ENCODE measurements at places on chromosomes 1 and 21.
A peak's percentile ranks its signal among the peaks of the same experiment; 100 is the strongest.

- no peak for DNase-seq
These were observed 55.0 kb downstream of the PLPPR5 start for GRCh38 chr1:98949621-98950020.

GRCh38 chr1:117003223-117003875, 1.8 kb downstream of the CD101 start:
- no peak for DNase-seq

- DNase-seq: no peak
These were observed 256.7 kb upstream of the CACYBP start for GRCh38 chr1:174742805-174743653.

GRCh38 chr1:54922040-54922761, 35.2 kb upstream of the DHCR24 start:
- DNase-seq: no peak

GRCh38 chr1:234836776-234837357, 226.9 kb upstream of the IRF2BP2 start:
- no peak for DNase-seq

DNA sequence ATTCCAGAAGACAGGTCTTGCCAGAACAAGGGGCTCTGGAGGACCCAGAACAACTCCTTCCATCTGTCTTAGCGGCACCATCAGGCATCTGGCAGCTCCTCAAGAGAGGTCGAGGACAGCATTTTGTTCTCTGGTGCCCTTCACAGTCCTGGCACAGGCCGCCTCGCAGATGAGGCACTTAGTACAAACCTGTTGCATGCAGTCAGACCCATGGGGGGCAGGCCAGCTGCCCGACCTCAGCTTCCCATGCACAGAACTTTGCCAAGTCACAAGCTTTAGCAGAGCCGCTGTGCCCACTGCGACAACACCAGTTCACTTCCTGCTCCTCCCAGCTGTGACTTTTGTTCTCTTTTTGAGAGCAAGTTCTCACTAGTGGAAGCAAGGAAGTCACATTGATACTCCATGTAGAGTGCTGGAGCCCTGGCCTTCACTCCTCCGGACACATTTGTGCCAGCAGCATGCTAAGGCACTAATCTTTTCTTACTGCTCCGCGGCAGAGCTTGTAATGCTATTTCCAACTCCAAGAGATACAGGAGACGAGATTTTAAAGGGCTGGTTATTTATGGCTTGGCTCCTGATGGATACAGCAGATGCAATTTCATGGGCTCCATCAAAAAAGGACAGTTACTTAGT, 44.6 kb downstream of the HMGB4 start:
- no peak for DNase-seq

- no peak for DNase-seq
These were observed 99.8 kb downstream of the PSMG1 start for GRCh38 chr21:39083377-39084008.

GRCh38 chr1:940107-941014, 16.6 kb downstream of the SAMD11 start:
- peak; percentile 89 for DNase-seq

DNA sequence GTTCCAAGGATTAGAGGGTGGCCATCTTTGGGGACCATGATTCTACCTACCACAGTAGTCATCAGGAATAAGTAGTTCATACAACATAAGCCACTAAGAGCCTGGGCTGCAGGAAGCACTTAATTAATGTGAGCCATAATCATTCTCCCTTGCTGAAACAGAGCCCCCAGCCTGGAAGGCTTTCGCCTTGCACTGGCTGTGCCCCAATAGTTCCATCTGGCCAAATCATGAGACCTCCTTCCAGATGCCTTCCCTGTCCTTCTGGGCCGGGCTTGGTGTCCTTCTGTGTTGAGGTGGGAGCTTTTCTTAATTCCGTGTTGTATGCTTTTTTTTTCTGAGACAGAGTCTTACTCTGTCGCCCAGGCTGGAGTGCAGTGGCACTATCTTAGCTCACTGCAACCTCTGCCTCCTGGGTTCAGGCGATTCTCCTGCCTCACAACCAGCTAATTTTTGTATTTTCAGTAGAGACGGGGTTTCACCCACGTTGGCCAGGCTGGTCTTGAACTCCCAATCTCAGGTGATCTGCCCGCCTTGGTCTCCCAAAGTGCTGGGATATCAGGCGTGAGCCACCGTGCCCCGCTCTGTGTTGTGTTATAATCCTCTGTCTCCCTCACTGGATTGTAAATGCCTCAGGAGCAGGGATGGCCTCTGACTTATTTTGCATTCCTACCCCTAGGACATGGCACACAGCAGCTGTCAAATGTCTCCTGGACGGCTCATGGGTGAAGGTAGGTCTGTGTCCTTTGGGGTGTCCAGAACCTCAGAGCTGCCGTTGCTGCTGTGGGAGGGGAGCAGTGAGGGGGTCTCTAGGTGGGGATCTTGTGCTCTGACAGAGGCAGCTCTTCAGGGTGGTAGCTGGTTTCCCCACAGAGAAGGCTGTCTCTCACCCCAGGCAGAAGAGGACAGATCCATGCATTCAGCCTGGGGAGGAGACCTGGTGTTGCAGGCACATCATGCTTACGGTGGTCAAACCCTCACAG, 10.1 kb downstream of the GNG4 start:
- no peak for DNase-seq

DNA sequence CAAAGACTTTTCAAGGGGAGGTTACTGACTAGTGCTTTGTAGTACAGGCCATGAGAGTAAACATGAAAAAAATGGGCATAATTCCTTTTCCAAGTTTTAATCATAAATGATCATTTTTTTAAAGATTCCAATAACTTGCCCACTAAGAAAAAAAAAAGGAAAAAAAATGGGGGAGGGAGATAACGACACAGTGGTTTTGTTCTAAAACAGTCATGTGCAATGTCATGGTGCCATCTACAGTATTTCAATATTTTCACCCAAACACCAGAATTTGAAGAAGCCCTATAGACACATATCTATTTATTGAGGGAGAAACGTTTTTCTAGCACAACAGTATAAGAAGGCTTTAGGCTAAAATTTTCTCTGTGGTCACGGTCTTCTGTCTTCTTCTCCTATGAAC, 250.2 kb downstream of the LTN1 start:
- no peak for DNase-seq

DNA sequence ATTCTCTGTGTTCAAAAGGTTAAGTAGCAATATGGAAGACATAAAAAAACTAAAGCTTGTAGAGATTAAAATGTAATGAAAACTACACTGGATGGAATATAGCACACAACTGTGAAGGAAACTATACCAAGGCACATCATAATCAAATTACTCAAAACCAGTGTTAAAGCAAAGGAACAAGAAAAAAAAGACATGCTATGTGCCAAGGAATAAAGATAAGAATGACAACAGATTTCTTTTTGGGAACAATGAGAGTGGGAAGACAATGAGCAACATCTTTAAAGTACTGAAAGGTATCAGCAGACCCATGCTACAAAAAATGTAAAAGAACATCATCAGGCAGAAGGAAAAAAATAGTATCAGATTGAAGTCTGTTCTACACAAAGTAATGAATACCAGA, 157.8 kb downstream of the VPS13D start:
- DNase-seq: no peak

DNA sequence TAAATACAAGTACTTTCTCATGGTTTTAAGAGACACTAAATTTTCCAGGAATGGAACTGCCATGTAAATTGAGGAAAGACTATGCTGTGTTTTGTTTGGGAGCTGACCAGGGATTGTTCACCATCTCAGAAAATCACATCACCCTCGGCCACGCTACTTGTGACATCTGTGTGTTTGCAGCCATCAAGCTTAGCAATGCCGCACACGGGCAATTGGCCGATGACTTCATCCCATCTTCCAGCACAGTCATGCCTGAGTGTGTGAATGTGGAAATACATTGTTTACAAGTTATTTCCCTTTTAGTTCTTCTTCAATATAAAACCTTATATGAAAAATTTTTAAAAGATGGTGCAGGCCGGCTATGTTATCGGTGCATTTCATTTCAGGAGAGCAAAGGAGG, 121.6 kb downstream of the GLIS1 start:
- no peak for DNase-seq

- DNase-seq: no peak
These were observed 17.7 kb downstream of the PRXL2B start for GRCh38 chr1:2604156-2604843.

- DNase-seq: no peak
These were observed 792 bp downstream of the SNX7 start for GRCh38 chr1:98662356-98662670.

DNA sequence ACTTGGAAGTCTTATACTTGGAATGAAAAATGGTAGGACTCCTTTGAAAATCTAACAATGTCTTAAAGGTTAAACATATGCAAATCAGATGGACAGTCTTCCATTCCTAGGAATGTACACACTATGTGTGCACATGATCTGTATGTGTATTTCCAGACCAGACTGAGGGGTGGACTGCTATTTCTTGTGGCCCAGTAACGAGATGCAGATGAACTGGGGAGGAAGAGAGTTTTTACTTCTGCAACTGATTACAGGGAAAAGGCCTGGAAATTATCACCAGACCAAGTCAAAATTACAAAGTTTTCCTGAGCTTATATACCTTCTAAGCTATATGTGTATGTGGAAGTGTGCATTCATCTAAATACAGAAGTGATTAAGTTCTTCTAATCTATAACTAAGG, 17.7 kb downstream of the NBPF3 start:
- DNase-seq: no peak

DNA sequence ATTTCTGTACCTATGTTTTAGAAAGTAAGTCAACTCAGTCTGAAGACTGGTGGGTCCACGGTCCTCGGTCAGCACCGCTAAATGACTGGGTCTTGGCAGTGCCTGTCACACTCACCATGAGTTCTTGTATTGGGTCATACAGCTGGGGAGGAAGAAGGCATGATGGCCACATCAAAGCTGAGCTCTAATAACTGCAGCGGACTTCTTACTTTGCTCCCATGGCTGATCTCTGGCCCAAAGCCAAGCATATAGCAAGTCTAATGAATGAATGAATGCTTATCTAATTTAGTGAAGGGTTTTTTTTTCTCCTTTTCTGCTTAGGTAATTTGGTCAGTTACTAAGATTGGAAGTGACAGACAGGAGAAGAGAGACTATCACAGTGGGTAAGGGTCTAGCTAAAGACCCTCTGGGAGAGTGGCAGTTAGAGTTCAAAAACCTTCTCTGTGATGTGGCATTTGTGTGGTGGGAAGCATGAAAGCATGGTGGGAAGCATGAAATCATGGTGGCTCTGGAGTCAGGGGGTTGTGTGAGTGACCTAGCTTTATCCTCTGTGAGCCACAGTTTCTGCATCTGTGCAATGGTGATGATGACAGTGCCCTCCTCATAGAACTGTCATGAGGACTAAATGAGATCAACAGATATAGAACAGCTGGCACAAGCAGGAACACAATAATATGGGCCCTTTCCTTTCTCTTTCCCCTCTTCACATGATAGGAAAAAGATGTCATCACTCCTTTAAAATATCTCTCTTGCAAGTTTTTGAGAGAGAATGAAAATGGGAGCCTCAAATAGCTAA, 78.9 kb upstream of the JAK1 start:
- no peak for DNase-seq

GRCh38 chr1:114455102-114455785, 55.8 kb downstream of the TRIM33 start:
- DNase-seq: no peak

DNA sequence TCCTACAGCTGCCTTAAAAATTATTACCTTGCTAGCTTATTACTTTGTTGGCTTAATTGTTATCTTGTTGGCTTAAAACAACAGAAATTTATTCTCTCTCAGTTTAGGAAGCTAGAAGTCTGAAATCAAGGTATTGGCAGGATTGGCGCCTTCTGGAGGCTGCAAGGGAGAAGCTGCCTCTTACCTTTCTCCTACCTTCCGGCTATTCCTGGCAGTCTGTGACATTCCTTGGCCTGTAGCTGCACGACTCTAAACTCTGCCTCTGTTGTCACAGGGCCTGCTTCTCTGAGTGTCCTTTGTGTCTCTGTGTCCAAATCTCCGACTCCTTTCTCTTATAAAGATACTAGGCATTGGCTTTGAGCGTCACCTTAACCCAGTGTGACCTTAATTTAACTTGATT, 579.9 kb upstream of the B3GALT2 start:
- no peak for DNase-seq

All from left hindlimb (tissue), 1 donor.